EH (cell line): ENCODE measurements at places on chromosomes 6 and 20.

- no peak for DNase-seq
These were observed 170.8 kb downstream of the MRPL14 start for GRCh38 chr6:43956478-43956877.

GRCh38 chr6:162109480-162110050 is 618.0 kb downstream of the PRKN start:
- DNase-seq, result no peak

DNA sequence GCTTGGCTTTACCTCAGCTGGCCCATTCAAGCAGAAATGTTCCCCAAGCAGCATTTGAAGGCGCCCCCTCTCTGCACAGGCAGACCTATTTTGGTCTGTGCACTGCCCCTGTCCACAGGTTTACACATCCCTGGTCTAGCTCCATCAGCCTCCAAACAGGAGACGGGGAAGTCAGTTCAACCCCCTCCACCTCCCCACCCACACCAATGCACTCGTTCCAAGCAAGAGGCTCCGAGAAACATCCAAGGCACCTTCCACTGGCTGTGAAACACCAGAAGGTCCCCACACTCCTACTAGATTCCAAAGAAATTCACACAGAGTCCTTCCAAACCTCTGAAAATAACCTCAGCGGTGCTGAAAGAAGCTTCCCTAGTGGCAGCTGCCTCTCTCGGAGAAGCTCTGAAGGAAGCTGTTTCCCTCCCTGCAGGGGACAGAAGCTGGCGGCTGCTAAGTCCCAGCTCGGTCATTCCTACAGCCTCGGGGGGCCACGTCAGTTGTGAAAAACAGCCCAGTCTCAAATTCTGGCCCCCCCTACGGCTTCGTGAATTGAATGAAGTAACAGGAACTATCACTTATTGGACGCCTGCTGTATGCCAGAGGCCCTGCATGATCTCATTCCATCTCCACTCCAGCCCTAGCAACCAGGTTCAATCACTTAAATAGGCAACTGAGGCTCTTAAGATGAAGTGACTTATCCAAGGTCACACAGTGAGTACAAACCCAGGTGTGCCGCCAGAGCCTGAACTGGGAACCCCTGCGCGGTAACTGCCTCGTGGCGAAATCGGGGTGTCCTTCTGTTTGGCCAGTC is 815 bp downstream of the SPATA2 start:
- DNase-seq, result peak; percentile 51

GRCh38 chr6:16274885-16275589 is 36.6 kb downstream of the GMPR start:
- DNase-seq, result no peak

DNA sequence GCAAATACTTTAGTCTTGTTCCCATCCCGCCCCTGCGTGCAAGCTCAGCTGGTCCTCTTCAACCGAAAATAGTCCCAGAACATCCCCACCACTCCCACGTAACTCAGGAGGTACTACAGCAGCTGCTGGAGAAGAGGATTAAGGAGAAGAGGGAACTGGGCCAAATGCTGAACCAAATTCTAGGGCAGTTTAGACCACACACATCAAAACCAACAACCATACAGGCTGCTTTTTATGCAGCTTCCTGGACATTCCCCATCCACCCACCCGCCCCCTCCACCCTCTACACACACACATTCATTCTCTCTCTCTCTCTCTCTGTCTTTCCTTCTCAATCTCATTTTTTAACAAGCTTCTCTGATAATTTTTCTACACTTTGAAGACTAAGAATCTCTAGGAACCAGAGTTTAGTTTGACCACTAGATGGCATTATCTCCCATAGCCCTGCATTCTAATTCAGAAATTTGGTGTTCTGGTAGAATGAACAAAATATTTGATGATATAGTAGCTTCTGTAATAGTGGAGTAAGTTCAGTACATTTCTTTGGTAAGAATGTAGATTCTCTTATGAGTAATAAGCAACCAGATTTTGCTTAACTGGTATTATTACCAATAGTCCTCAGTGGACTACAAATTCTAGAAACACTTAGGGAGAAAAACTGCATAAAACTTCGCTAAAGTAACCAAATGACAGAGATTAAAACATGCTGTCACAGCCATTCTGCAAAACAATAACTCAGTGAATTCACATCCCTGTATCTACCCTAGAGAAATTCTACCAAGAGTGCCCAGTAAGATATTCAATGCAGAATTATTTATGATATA is 52.1 kb upstream of the BEND6 start:
- DNase-seq, result peak; percentile 63

DNA sequence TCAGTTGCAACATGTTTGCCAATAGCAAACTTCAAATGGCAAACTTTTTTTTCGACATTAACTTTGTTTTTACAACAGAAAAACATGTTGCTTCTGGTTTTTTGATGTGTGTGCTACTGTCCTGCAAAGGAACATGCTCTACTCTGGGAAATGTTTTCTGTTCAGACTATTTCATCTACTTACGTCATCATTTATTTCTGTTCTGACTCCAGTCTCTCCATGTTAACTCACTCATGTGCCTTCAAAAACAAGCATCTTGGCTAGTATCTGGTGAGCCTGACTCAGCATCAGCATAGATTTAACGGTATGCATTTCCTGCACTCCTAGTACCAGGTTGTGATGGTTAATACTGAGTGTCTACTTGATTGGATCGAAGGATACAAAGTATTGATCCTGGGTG is 36.1 kb upstream of the MAP7 start:
- DNase-seq, result peak; percentile 90

DNA sequence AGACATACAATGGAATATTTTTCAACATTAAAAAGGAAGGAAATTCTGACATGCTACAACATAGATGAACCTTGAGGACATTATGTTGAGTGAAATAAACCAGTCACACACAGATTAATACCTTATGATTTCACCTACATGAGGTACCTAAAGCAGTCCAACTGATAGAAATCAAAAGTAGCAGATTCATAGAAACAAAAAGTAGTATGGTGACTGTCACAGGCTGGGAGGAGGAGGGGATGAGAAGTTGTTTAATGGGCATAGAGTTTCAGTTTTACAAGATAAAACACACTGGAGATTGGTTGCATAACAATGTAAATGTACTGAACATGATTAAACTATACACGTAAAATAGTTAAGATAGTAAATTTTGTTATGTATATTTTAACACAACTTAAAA is 48.5 kb upstream of the OLIG3 start:
- DNase-seq, result no peak

- no peak for DNase-seq
These were observed 27.2 kb downstream of the CMTR1 start for GRCh38 chr6:37459981-37460800.

- no peak for DNase-seq
These were observed 439 bp upstream of the F13A1 start for GRCh38 chr6:6320901-6321300.

- no peak for DNase-seq
These were observed 54.2 kb downstream of the WDR27 start for GRCh38 chr6:169647637-169648036.

DNA sequence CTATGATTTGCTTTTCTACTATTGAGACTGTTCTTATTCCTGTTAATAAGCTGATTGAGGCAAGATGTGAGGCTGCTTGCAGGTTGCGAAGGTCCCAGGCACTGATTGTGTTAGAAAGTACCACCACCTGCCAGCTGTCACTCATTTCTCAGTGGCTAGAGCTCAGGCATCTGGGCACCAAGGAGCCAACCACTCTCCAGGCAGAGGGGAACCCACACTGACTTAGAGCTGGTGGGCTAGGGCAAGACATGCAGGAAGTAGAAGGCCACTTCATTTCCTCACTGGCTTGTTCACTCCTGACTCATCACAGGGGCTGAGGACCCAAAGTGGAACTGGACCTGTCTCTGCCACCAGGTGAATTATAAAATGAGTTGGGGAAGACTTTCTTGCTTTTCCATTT is 7.8 kb upstream of the DLL1 start:
- DNase-seq, result no peak

- no peak for DNase-seq
These were observed 170.4 kb upstream of the SPTLC3 start for GRCh38 chr20:12838261-12838866.

- no peak for DNase-seq
These were observed 225.2 kb downstream of the FOXC1 start for GRCh38 chr6:1834646-1835516.

DNA sequence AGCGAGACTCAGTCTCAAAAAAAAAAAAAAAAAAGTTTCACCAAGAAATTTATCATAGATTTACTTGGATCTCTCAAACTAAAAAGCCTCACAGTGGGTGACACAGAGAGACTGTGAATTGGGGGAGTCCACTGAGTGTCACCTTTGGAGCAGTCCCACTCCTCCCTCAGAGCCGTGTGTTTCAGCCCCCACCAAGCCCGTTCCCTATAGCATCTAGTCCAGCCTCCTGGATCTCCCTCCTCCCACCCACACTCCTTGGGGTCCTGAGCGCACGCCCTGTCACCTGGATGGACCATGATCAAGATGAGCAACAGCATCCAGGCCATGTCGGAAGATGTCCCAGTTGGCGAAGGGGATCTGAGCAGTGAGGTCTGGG is 422 bp downstream of the NCR3 start:
- DNase-seq, result no peak

- DNase-seq, result no peak
These were observed 138.5 kb upstream of the SOX4 start for GRCh38 chr6:21455071-21455470.

DNA sequence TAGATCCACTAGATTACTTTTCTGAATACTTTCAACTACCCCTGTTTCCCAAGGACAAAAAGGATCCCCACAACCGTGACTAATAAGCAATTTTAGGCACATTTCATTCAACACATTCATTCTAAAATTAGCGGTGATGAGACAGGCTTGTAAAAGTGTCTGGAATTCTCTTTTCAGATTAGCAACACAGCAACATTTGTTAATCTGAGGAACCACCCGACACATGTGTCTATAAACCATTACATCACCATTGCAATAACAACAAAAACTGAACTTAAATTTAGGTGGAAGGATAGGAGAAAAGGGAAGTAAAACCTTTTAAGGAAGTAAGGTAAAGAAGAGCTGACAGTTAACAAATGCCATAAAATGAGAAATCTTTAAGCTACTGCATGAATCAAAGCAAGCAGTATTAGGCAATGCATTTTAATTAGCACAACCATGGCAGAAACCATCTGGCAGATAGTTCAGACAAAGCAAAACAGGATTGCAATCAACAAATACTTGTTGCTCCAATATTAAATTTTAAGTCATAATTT is 49.1 kb downstream of the MAP3K7 start:
- peak; percentile 70 for DNase-seq

DNA sequence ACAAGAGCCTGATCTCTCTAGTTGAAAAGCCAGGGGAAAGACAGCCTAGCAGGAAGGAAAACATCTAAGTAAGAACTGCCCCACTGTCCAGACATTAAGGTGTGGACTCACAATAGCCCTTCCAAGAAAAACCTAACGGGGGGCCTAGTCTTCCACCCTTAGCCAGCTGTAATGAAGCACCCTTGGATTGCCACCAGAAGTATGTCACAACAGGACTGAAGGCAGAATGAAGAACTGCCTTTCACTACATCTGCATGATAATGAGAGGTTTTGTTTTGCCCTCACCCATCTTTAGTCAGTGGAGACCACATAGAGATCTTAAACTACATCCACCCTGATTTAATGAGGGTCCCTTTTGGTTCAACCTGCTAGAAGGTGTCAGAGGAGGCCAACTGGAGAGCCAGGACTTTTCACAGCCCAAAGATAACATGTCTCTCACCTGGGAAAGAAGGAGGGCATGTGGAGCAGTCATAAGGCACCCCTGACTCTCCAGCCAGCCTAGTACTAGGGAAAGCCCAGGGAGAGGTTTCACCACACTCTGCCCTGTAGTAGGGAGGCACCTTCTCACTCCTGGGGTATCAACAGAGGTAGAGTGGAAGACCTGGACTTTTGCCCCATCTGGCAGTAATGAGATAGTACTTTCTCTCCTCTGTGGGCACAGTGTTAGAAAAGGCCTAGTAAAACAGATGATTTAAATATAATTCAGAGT is 1017.4 kb upstream of the MANEA start:
- DNase-seq, result no peak

DNA sequence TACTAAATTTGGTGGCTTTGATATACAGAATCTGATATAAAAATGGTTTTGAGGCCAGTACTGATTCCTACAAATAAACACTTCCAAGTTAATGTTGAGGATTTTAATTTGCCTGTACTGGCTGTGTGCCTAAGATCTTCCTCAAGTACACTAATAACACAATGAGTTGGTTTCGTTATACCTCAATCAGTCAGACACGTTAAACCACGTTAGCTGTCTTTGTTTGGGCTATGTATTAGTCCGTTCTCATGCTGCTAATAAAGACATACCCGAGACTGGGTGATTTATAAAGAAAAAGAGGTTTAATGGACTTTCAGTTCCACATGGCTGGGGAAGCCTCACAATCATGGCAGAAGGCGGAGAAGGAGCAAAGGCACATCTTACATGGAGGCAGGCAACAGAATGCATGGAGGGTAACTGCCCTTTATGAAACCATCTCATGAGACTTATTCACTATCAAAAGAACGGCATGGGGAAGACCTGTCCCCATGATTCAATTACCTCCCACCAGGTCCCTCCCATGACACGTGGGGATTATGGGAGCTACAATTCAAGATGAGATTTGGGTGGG is 46.2 kb downstream of the NT5E start:
- DNase-seq, result no peak

DNA sequence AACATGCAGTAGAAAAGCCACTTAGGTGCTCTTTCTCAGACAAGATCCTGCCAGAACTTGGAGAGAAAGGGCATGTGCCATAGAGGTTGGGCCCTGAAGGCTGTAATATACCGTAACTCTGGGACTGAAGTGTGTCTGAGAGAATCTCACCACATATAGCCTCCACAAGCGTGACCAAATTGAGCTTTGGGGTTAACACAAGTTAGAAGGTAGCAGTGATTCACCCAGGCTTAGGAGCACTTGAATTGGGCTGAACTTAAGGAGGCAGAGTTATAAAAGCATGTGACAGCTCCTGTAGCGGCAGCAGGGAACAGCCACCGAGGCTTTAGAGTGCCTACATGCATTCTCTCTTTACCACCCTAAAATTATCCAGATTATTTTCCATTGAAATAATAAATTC is 361.6 kb downstream of the PHF3 start:
- no peak for DNase-seq

- DNase-seq, result peak; percentile 54
These were observed 193.1 kb upstream of the SHLD1 start for GRCh38 chr20:5557123-5557522.

DNA sequence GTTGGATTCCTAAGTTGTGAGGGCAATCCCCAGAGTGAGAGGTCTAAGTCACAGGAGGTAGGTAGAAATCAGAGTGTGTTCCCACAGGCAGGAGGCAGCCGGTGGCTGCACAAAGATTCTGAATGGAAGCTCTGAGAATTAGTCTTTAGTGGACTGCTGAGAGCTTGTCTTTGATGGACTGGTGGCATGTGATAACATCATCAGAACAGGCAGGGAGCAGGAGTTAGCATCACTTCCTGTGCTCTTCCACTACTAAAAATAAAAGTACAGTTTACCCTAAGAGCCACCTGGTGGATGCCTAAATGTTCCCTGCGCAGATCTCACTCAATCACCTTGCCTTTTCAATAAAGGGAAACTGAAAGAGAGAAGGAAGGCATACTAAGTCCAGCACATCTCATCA is 294.6 kb upstream of the POU3F2 start:
- DNase-seq, result no peak
